ENCODE measurements at places on chromosomes 7 and 10.

GRCh38 chr7:106255246-106255645, 29.5 kb downstream of the NAMPT start:
- no peak for DNase-seq

DNA sequence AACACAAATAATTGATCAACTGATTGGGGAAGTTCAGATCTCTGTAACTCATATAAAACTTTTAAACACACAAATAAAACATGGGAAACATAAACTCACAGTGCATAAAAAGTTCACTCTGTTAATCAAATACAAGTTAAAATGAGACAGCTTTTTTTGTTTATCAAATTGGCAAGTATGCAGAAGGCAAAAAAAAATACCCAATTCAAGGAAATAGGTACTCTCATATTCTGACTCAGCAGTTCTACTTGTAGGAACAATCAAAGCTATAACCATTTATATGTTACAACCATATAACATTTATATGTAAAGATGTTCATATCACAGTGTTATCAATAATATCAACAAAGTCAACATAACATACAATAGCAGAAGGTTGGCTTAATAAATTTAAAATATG, 102.0 kb downstream of the CNOT4 start:
- no peak for DNase-seq

- DNase-seq, result no peak
Measured at GRCh38 chr7:66207540-66207939, 2.4 kb downstream of the TPST1 start.

- DNase-seq, result no peak
Measured at GRCh38 chr7:108299251-108299973, 156.8 kb downstream of the NRCAM start.

Measured in activated T-cell treated with anti-CD3 and anti-CD28 coated beads for 1 hour (primary cell).